ENCODE measurements at places on chromosomes 4 and X. TPM values are rescaled to one million over a fixed set of nuclear protein-coding genes. Genes with fewer than 3 reads are reported as not detected.

DNA sequence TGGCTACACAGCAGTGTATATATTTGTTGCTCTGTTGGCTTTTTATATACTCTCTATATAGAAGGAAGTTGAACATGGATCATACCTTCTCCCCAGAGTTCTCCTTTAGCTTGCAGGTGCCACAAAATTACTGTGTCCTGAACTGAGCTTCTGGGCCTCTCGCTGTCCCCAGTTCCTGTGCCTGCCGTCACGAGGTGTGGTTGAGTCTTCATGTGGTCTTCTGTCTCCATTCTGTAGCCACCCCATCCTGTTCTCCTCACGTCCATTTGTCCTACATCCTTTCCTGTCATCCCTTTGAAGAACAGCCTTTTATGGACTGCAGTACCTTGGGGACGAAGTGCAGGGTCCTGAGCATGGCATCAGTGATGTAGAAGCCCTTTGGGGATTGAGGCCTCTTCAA is 14.5 kb downstream of the TMEM131L start:
- DNase-seq: no peak

Gene PFKFB1
- total RNA-seq: not detected

- peak; percentile 58 for DNase-seq
These were observed 62.6 kb upstream of the TSPAN5 start for GRCh38 chr4:98720871-98721480.

- DNase-seq: no peak
These were observed 14.7 kb downstream of the DCK start for GRCh38 chr4:71008196-71008595.

Gene AKAP4
- total RNA-seq: 0.24 TPM

DNA sequence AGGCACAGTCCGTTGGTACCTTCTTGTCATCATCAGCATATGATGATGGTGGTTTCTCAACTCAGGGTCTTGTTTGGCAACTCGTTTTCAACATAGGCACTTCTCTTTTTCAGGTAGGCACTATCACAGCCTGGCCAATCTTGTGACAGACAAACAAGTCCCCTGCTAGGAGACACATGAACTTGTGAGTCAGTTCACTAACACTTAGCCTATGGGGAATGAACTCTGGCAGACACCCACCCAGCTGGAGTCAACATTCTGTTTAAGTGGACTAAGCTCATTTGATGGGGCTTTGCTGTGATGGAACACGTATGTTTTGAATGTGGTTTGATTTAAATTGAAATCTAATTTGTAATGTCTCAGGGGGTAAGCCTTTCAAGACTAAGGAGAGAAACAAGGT is 100.7 kb upstream of the MAMLD1 start:
- DNase-seq: no peak

Gene GCNA
- total RNA-seq: 0.96 TPM

Gene CT45A10
- not detected for total RNA-seq

Data from umbilical cord (tissue), 2 donors.